ENCODE measurements at places on chromosomes 6 and 20.

DNA sequence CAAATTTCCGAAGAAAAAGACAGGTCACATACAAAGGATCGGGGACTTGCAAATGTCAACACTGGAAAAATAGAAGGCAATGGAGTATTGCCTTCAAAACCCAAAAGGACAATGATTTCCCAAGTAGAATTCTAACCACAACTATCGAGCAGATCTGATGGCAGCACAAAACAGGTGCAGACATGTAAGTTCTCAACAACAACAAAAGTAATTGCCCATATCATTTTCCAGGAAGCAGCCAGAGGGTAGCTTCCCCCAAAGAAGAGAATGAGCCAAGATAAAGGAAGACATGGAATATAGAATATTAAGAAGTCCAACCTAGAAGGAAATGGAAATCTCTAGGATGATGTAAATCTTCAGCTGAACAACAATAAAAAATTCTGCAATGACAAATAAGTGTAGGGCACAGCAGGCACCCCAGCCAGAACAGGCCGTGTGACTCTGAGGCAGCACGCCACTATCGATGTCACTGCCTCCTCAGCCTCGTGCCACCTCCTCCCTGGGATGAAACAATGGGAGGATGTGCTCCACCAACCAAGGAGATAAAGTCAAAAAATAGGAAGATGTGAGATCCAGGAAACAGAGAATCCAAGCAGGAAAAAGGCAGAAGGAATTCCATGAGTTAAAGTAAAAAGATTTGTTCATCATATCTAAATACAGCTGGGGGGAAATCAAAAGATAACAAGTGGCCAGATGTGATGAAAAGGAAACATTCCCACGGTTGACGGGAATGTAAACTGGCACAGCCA, 34.1 kb downstream of the SERPINB1 start:
- no peak for DNase-seq

- DNase-seq: no peak
These were observed 1.4 kb upstream of the CLPSL2 start for GRCh38 chr6:35775031-35775430.

GRCh38 chr20:41139227-41140093, 2.1 kb downstream of the PLCG1 start:
- DNase-seq: no peak

DNA sequence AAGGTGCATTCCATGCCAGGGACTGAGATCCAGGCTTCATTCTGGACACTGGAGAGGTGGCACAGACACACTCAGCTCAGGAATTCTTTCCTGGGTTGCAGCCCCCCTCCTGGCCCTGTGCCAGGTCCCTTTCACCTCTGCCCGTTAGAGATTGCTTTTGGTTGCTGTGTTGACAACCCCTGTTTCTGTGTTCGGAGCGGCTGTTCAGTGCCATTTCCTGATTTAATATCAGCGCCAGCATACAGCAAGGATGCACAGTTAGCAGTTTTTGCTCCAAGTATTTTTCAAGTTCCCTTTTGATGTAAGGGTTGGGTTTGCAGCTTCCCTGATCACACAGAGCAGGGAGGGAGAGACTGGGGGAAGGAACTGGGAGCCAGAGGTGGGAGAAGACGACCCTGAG, 8.5 kb upstream of the MAFB start:
- no peak for DNase-seq

GRCh38 chr6:40671694-40672050, 84.5 kb upstream of the LRFN2 start:
- no peak for DNase-seq

Data from NCI-H1417 treated with DMSO at 0.1 percent for 48 hours (cell line).